ENCODE measurements at places on chromosomes 2 and 18.

GRCh38 chr18:79071503-79072210 is 2.5 kb downstream of the ATP9B start:
- DNase-seq, result no peak

GRCh38 chr18:44988821-44989587 is 308.3 kb downstream of the SETBP1 start:
- DNase-seq, result no peak

- no peak for DNase-seq
Measured at GRCh38 chr2:236217926-236218325, 46.3 kb downstream of the ASB18 start.

DNA sequence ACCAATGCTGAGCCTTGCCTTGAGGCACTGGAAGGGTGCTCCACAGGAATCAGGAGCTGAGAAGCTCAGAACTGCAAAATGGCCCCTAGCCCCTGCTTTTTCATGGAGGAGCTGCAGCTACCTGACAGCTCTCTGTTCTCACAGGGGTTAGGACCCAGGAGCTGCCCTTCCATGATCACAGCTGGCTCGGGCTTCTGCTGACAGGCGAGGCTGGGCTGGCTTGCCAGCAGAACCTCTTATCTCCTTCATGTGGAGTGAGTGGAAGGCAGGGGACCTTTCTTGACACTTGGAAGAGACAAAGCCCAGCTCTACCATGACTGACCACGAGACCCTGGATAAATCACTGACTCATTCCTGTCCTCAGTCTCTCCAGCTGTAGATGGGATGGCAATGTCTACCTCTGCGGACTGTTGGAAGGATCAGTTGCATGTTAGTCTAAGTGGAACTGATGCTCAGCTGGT is 113.4 kb downstream of the CAPN13 start:
- DNase-seq, result no peak

DNA sequence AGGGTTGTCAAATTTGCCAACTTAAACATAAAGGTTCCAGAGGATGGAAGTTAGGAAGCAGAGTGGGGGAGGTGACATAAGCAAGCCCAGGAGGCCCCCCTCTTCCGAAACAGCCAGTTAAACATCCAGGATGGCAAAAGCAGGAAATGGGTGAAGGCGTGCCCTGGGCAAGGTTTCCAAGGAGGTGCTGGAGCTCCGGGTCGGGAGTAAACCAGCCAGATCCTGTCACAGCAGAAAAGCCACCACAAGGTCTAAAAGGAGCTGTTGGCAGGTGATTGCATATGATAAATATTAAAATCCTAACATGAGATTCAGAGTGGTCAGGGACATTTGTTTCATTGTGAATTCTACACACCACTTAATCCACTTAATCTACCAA is 572.2 kb upstream of the SALL3 start:
- DNase-seq, result no peak

GRCh38 chr2:18505703-18506341 is 54.6 kb downstream of the RDH14 start:
- DNase-seq, result no peak

GRCh38 chr2:10292033-10292432 is 10.7 kb upstream of the HPCAL1 start:
- DNase-seq, result no peak

DNA sequence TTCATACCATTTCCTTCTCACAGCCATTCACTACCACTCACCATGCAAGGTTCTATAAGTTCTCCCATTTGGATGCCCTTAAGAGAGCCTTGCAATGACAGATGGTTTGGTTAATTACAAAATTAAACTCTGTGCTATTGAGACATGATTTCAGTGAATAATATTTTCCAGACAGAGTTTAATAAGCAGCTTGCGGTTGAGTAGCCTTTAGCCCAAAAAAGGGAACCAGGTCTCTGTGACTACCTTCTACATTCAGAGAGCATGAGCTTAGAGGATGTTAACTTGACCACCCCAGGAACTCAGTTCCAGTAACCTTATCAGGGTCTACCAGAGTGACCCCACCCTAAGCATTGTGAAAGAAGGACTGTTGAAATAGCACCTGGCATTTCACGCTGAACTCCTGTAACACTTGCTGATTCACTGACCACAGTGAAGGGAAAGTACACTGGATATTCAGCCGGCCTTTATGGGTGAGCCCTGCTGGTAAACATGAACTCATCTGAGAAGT is 1173.1 kb upstream of the ZEB2 start:
- DNase-seq, result peak; percentile 12

- no peak for DNase-seq
Measured at GRCh38 chr18:22349966-22350365, 67.7 kb downstream of the CTAGE1 start.

DNA sequence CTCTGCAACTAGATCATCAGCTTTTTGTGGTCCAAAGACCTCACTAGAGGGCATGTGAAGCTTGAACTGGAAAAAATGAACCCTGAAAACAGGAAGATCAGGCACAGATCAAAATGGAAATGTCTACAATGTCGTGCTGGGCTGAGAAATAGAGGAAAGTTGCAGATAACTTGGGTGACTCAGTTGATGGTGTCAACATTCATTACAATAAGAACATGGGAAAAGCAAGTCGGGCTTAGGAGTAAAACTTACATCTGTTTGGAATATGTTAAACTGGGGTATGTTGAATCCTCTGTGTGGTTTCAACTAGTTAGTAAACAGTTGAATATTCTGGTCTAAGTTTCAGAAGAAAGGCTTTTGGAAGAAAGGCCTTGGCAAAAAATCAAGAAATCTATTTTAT is 940.4 kb downstream of the ERBB4 start:
- DNase-seq, result no peak

GRCh38 chr18:10660179-10660884 is 134.5 kb downstream of the NAPG start:
- DNase-seq, result no peak

DNA sequence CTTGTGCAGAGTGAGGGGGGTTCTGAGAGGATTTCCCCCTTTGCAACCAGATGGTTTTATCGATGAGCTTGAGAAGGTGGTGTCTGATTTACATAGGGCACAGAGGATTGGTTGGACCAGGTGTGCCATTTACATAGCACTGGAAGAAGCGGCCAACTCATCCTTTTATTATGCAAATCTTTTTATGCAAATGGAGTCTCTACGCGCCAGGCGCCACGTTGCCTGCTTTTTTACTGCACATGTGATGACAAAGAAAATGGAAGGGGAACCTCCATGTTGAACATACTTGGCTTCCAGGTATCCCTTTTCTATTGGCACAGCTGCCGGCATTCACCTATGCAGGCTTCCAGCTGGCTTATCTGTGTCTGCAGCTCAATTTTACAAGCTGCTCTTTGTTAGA is 18.4 kb upstream of the TXNL4A start:
- no peak for DNase-seq

DNA sequence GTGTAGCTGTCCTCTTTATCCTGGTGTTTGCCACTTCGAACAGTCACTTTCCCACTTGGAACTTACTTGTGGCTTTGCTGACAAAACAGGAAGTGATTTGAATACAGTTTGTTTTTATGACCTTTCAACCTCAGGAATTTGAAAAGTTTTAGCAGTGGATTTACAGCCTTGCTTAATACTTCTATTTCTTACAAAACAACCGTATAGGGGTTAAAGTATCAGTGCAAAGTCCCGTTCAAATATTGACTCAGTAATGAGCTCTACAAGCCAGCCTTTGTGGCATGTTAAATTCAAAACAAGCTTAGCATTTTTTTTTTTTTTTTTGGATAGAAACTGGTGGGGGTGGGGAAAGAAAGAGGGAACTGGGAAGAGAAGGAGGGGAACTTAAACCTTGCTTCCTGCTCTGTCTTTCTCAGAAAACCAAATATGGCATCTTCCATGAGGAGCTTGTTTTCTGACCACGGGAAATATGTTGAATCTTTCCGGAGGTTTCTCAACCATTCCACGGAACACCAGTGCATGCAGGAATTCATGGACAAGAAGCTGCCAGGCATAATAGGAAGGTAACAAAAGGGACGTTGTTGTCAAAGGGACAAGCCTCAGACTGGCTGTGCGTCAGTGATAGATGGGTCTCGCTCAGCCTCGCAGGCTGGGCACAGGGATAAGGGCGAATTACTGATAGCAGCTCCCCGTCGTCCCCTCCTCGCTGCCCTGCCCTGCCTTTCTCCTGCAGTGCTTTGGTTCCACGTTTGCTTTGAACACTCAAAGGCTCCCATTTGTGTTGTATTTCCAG is at the start of gene HNMT:
Gene HNMT, plus strand, starts transcription at position 408 of the 793 bp plus-strand sequence. Its CDS starts 19 bp downstream, at position 427.
- no peak for DNase-seq

- no peak for DNase-seq
Measured at GRCh38 chr2:191869781-191870180, 22.9 kb upstream of the CAVIN2 start.

GRCh38 chr2:150141226-150142001 is 346.1 kb downstream of the RND3 start:
- no peak for DNase-seq

- no peak for DNase-seq
Measured at GRCh38 chr2:2839782-2840531, 508.9 kb upstream of the MYT1L start.

DNA sequence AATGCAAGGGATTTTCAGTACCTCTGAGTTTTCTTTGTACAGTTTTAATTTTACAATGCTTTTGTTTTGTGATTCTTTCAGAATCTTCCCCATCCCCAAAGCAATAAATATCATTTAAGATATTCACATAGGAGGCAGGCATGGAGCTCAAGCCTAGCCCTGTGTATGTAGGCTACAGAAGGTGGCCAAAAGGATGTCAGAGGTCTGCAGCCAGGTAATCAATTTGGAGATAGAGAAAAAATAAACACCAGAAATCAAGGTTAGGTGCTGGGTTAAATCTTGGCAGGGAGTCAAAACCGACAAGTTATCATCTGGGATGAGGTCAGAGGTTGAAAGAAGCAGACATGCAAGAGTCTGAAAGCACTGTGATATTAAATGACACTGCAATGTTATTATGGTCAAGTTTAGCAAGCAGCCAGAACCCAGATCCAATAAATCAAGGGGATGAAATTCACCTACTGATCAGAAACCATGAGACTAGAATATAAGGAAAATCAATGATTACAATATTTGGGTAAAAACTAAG is 45.1 kb upstream of the LRP1B start:
- DNase-seq, result no peak

DNA sequence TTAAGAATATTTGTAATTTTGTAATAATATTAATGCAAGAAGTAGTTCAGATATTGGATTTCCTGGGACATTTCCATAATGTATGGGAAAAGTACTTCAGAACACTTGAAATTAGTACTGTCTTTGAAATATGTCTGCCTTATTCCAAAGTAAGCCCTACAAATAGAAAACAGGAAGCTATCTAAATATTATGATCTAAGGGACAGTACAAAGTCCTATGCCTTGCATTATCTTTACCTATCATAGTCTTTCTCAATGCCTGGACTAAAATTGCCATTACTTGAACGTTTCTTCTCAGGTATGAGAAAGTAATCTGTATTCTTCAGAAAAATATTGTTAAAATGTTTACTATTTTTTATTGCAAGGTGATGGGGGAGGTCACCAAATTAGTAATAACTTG is 113.0 kb downstream of the PPP1R1C start:
- no peak for DNase-seq

- DNase-seq, result no peak
Measured at GRCh38 chr2:48428449-48428848, 101.5 kb upstream of the STON1 start.

DNA sequence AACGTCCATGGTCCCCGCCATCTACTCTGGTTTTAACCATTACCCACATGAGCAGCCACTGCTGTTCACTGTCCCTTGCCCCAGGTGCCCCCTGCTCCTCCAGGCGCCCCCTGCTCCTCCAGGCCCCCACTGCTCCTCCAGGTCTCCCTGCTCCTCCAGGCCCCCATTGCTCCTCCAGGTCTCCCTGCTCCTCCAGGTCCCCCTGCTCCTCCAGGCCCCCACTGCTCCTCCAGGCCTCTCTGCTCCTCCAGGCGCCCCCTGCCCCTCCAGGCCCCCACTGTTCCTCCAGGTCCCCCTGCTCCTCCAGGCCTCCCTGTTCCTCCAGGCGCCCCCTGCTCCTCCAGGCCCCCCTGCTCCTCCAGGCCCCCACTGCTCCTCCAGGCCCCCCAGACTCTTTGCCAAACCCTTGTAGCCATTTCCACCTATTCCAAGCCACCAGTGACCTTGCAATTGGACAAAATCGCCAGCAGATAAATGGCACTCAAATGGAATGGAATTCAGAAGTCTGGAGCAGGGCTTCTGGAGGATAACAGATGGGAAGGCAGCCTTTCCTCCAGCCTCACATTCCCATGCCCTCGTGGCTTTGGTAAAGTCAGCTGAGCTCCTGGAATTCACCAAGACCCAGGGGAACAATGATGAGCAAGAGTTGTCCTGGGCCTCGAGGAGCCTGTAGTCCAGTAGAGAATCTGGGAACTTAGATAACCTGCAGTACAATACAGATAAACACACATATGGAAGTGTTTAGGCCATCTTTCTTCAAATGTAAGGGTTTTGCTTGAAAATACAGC is 13.3 kb upstream of the RPL31 start:
- DNase-seq, result no peak

GRCh38 chr2:129318581-129319421 is 660.7 kb upstream of the RAB6C start:
- DNase-seq, result no peak

DNA sequence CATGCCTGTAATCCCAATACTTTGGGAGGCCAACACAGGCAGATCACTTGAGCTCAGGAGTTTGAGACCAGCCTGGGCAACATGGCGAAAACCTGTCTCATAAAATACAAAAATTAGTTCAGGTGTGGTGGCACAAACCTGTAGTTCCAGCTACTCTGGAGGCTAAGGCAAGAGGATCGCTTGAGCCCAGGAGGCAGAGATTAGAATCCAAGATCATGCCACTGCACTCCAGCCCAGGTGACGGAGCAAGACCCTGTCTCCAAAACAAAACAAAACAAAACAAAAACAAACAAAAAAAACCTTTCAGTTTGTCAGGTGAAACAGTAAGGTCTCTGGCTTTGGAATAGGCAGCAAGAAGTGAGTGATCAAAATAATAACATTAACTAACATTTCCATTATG is 84.6 kb downstream of the CLHC1 start:
- no peak for DNase-seq

GRCh38 chr2:204863336-204863735 is 318.1 kb downstream of the PARD3B start:
- no peak for DNase-seq

- DNase-seq, result no peak
Measured at GRCh38 chr18:10923141-10923540, 226.2 kb downstream of the PIEZO2 start.

Data from CD4-positive, alpha-beta T cell treated with Interleukin-12 subunit alpha and Interleukin-12 subunit beta, for 1 hour (primary cell).